Fibroblast of skin of right quadriceps (primary cell): ENCODE measurements at places on chromosomes 11 and 22.

DNA sequence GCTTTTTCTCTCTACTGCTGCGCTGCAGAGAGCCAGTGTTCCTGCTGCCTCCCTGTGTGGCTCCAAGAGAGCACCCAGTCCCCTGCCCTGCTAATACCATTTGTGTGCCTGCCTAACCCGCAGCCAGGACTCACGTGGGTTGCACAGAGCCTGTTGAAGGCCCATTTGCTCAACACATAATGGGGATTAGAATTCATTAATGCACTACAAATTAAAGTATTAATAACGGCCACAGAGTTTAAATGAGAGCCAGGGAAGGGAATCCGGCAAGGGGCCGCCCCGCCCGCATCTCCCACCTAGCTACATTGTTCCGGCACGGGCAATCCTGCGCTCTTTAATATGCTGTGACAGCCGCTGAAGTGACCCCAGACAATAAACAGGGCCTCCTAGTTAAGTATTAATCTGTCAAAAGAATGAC lies 211.3 kb downstream of the NXPE2 start:
- DNase-seq, result no peak

DNA sequence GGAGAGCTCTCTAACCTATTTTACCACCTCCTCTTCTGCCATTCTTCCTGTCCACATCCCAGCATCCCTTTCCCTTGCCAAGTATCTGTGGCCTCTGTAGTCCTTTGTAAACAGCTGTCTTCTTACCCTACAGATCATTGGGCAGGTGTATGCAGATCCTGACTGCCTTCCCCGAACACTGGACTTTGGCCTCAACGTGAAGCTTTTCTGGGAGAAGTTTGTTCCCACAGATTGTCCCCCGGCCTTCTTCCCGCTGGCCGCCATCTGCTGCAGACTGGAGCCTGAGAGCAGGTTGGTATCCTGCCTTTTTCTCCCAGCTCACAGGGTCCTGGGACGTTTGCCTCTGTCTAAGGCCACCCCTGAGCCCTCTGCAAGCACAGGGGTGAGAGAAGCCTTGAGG lies 17.3 kb downstream of the PIK3IP1 start:
- DNase-seq, result no peak

- no peak for DNase-seq
Measured at GRCh38 chr22:50695421-50696250, 23.0 kb downstream of the SHANK3 start.

- DNase-seq, result no peak
Measured at GRCh38 chr11:80034801-80035200, 594.0 kb upstream of the TENM4 start.

- no peak for DNase-seq
Measured at GRCh38 chr11:128734103-128734831, 40.4 kb downstream of the FLI1 start.

- DNase-seq, result no peak
Measured at GRCh38 chr11:69664901-69665300, 10.3 kb downstream of the LTO1 start.

GRCh38 chr11:110897035-110897434 lies 184.8 kb upstream of the ARHGAP20 start:
- DNase-seq, result peak; percentile 84

- DNase-seq, result peak; percentile 42
Measured at GRCh38 chr22:43273902-43274484, 69.2 kb downstream of the SCUBE1 start.

GRCh38 chr22:19068784-19069271 lies 53.4 kb downstream of the DGCR2 start:
- no peak for DNase-seq

DNA sequence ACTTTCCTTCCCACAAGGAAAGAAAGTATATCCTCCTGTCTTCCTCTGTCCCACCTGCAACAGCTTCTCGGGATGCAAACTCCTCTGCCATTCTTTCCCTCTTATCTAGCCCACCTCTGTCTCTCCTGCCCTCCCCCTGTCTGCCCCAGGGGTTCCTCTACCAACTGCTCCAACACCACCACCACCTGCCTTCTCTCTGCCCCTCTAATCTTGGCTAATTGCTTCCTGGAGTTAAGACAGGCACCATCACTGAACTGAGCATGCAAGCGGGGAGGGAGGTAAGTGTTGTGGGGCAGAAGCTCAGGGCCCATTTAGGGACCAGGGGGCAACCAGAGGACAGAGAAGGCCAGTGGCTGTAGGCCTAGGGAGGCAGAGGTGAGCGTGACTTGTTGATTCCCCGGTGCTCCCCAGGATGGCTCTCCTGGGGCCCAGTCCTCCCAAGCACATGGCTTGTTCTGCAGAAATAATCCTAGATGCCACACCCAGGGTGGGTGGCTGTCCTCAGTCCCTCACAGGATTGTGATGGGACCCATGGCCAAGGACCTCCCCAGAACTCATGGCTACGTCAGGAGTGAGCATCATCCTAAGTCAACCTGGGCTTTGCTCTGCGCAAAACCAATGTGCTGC lies 111.1 kb downstream of the TP53I11 start:
- DNase-seq, result no peak

DNA sequence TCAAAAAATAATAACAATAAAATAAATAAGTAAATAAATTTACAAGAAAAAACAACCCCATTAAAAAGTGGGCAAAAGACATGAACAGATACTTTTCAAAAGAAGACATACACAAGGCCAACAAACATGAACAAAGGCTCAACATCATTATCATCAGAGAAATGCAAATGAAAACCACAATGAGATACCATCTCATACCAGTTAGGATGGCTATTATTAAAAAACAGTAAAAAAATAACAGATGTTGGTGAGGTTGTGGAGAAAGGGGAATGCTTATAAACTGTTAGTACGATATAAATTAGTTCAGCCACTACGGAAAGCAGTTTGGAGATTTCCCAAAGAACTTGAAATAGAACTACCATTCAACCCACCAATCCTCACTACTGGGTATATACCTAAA lies 44.6 kb downstream of the PRCP start:
- DNase-seq, result no peak

GRCh38 chr11:34194576-34195335 lies 89.3 kb downstream of the NAT10 start:
- peak; percentile 54 for DNase-seq

DNA sequence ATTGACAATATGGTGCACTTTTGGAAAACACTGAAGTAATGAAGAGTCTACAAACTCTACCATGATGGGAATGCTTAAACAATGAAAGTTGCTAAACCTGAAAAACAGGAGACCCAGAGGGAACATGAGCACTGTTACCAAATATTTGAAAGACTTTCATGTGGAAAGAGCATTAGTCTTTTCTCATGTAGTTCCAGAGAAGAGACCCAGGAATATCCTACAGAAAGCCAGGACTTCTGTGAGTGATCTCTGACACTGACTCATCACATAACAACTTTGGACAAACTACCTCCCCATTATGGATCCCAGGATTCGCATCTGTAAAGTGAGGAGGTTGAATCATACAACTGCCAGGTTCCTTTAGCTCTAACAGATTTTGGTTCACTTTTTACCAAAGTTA lies 62.2 kb downstream of the FAM181B start:
- no peak for DNase-seq

GRCh38 chr11:17798716-17799115 lies 64.1 kb downstream of the KCNC1 start:
- DNase-seq, result no peak

GRCh38 chr22:20940186-20940651 lies 23.0 kb downstream of the CRKL start:
- peak; percentile 39 for DNase-seq

DNA sequence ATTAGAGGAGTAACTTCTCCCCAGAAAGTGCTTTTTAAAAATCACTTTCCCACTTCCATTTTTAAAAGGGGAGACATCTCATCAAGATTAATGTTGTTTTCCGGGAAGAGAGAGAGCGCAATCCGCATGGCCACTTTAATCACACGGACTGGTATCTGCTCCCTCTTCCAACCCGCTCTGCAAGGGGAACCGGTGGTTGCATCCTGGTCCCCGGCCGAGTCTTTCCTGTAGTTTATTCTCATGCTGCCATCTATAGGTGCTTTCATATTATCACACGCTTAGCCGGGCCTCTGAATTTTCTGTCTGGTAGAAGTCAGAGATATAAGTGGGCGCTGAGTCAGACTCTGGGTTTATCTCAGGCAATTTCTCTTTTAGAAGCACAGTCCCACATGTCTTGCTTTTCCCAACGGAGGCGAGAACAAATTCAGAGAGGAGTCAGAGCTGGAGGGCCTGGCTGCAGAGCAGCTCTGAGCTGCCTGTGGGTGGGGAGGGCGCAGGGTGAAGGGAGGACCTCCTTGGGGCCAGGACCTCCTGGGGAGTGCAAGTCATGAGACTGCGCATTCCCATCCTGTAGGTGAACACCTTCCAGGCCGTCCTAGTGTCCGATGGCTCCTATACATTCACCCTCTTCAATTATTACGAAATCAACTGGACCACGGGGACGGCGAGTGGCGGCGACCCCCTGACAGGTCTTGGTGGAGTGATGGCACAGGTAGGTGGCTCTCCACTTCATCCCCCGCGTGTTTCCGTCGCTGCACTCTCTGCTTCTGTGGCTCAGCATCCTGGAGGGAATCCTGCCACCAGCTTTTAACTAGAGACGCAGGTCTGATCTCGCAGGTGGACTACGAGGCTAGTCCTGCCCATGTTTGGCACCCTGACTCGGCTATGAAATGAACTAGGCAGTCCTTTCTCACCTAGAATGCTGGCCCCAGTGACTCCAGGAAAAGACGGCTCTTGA lies 11.7 kb downstream of the TECTA start:
- peak; percentile 69 for DNase-seq

DNA sequence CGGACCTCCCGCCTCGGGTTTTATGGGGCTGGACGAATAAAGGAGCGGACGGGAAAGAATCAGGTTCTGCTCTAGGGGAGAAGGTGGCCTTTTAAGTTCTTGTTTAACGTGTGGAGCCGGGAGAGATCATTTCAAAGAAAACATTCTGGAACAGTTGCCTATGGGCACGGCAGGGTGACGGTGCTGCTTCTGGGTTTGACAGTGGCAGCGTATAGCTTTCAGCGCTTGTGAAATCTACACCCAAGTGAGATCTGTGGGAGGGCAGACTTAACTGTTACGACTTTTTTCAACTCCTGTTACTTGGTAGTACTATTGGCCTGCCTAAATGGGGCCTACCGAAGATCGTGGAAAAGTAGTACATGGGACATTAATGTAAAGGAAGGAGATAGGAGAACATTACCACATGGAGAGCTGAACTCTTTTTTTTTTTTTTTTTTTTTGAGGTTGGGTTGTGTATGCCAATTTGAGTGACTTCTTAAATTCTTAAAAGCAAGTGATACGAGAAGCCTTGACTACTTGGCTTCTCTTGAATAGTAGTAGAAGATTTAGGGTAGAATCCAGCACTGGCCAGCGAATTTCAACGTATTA lies 743 bp downstream of the USP47 start:
- peak; percentile 82 for DNase-seq

DNA sequence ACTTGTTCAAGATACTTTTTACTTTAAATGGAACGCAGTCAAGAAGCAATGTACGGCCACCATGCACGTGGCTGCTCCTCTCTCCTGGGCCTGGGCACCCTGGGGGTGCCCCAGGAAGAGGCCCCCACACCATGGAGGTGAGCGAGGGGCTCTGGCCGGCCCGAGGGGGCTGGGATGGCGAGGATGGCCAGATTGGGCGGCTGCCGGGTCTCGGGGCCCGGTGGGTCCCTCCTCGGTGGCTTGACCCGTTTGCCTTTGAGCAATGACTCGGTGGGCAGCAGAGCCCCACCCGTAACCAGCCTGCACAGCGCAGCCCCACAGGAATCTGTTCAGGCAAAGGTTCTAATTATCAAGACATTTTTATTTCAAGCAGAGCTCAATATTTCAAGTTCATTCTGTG lies 167.4 kb downstream of the BRD1 start:
- no peak for DNase-seq

DNA sequence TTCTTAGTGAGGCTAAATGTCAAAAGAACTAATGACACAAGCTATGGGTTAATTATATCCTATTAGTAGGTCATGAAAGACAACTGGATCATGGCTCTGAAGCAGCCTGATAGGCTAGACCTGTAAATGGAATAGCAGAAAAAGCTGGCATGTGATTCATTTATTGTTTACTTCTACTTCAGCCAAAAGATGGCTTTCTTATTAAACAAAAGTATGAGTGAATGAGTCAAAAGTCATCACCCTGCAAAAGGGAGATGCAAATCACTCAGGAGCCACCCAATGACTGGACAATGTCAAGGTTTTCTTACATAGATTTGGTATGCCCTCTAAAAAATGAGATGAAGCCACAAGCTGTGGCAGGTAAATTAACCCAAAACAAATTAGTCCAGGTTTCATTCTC lies 138.0 kb downstream of the TRPC6 start:
- no peak for DNase-seq

- DNase-seq, result peak; percentile 85
Measured at GRCh38 chr22:36328635-36329253, 59.0 kb downstream of the MYH9 start.

- DNase-seq, result peak; percentile 59
Measured at GRCh38 chr11:105392556-105392955, 217.3 kb upstream of the GRIA4 start.

DNA sequence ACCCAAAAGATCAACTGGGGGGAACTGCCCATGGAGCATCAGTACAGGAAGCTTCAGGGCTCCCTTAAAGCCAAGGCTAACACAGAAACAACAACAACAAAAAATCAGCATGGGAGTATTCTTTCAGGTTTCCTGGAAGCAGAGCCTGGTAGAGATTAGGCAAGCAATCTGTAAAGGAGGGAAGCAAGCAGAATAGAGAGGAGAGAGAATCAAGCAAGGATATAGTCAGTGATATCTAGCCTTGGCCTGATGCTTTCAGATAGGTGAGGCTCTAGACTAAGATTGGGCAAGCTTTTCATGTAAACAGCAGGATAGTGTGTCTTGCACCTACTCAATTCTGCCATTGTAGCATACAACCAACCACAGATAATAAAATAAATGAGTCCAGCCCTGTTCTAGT lies 44.4 kb upstream of the FAT3 start:
- DNase-seq, result no peak

- no peak for DNase-seq
Measured at GRCh38 chr22:43847376-43848289, 14.7 kb downstream of the SULT4A1 start.

- DNase-seq, result no peak
Measured at GRCh38 chr11:46485856-46486443, 94.4 kb upstream of the CHRM4 start.

- DNase-seq, result peak; percentile 5
Measured at GRCh38 chr11:43818220-43818619, 62.4 kb upstream of the ALKBH3 start.

- no peak for DNase-seq
Measured at GRCh38 chr22:36928786-36929535, 15.5 kb downstream of the CSF2RB start.

GRCh38 chr11:5335170-5335569 lies 8.2 kb downstream of the OR51B5 start:
- no peak for DNase-seq

GRCh38 chr22:36206255-36206654 lies 4.6 kb upstream of the APOL4 start:
- no peak for DNase-seq

GRCh38 chr11:129814244-129815014 lies 1.2 kb upstream of the TMEM45B start:
- DNase-seq, result no peak

- DNase-seq, result no peak
Measured at GRCh38 chr11:57936050-57936418, 87.6 kb upstream of the OR9Q1 start.

- DNase-seq, result no peak
Measured at GRCh38 chr11:88377646-88378045, 40.1 kb upstream of the CTSC start.

GRCh38 chr11:86183694-86184093 lies 60.9 kb upstream of the EED start:
- DNase-seq, result peak; percentile 39
